ENCODE measurements at places on chromosomes 5 and 9. TPM values are rescaled to one million over a fixed set of nuclear protein-coding genes. Genes with fewer than 3 reads are reported as not detected.

DNA sequence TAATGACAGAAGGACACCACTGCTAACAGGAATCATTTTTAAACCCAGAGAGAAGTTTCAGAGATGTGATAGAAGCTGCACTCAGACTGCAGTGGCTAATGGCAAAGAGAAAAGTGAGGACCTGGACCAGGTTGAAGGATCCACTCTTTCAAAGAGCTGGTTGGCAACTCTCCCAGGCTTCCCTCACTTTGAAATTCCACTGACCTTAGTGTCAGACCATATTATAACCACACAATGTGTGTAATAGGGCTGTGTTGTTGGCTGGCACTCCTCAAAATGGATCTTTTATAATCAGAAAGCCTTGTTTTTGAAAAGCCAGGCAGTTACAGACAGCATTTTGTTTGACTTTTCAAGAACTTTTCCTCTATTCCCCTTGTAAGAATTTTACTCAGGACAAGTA is 280.7 kb downstream of the PRELID2 start:
- H3K27me3 ChIP-seq = no peaks in the 10 kb centered on the region
- no peaks in the 10 kb centered on the region for H3K36me3 ChIP-seq
- H3K27ac ChIP-seq = no peak overlapping the region
- no peaks in the 10 kb centered on the region for H3K4me1 ChIP-seq

DNA sequence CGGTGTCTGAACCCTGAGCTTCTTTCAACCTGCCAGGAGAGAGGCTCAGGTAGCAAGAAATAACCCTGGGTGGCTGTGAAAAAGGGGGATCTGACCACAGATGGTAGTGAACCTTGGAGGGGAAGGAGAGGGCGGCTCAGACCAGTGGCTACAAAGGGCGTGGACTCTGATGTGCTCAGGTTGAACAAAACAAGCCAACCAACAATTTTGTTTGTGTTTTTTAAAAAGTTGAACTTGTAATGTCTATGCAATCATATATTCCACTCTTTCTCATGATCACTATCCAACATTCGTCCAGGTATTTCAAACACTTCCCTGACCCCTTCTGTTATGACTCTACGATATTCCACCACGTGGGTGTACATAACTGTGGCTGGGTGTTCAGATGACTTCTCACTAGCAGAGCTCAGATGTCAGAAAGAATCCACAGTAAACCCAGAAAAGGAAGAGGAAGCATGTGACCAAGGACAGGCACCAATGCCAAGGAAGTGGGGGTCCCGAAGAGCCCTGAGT is 20.0 kb downstream of the PTPN3 start:
- H3K27ac ChIP-seq = peak overlapping the region; percentile 92
- peaks cover 52% of the 10 kb centered on the region for H3K4me1 ChIP-seq
- DNase-seq = no peak
- H3K36me3 ChIP-seq = no peaks in the 10 kb centered on the region

GRCh38 chr5:151107738-151108520 is 27.1 kb upstream of the TNIP1 start:
- no peaks in the 10 kb centered on the region for H3K36me3 ChIP-seq
- H3K27me3 ChIP-seq = no peaks in the 10 kb centered on the region
- H3K4me1 ChIP-seq = peaks cover 55% of the 10 kb centered on the region
- no peak overlapping the region for H3K4me3 ChIP-seq
- peak overlapping the region; percentile 86 for H3K27ac ChIP-seq
- peak; percentile 96 for DNase-seq

- H3K27ac ChIP-seq = no peak overlapping the region
- no peak for DNase-seq
- H3K4me1 ChIP-seq = no peaks in the 10 kb centered on the region
These were observed 20.4 kb downstream of the REXO4 start for GRCh38 chr9:133397370-133397769.

DNA sequence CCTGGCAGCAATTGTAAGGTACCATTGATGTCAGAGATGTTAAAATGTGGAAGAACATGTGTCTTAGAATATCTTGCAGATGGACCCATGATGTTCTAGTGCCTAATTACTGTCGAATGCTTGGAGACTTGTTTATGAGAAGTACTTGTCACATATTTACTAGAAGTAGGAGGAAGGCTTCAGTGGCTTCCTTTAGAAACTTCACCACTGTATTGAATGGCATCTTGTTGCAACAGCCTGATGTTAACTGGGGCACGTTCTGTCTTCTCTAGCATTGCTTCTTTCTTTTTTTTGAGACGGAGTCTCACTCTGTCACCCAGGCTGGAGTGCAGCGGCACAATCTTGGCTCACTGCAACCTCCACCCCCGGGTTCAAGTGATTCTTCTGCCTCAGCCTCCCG is 16.5 kb downstream of the UGCG start:
- peaks cover 76% of the 10 kb centered on the region for H3K4me1 ChIP-seq
- no peaks in the 10 kb centered on the region for H3K27me3 ChIP-seq
- no peak overlapping the region for H3K27ac ChIP-seq
- H3K4me3 ChIP-seq = no peak overlapping the region
- no peak for DNase-seq
- H3K36me3 ChIP-seq = no peaks in the 10 kb centered on the region

The FBP2 gene
- 0.66 TPM for total RNA-seq

DNA sequence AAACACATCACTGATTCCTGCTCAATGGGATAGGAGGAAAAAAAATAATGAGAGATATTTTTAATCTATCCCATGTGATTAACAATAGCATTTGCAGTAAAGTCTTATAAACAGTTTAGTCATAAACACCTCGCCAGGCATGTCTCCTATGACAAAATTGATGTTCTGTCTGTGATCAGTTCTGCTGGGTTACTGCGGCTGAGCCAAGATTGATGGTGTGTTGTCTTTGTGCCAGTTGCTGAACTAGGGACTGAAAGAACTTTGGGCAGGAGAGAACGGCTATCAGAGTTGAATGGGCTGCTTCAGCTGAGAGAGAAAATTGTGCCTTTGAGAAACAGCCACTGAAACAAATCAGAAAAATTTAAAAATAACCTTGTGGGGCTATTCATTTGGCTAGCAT is 37.3 kb upstream of the MAMDC2 start:
- H3K4me1 ChIP-seq = peaks cover 6% of the 10 kb centered on the region
- no peak for DNase-seq
- H3K27me3 ChIP-seq = no peaks in the 10 kb centered on the region
- H3K4me3 ChIP-seq = no peak overlapping the region
- H3K36me3 ChIP-seq = no peaks in the 10 kb centered on the region
- H3K27ac ChIP-seq = no peak overlapping the region

The KIF4B gene
- total RNA-seq = not detected

DNA sequence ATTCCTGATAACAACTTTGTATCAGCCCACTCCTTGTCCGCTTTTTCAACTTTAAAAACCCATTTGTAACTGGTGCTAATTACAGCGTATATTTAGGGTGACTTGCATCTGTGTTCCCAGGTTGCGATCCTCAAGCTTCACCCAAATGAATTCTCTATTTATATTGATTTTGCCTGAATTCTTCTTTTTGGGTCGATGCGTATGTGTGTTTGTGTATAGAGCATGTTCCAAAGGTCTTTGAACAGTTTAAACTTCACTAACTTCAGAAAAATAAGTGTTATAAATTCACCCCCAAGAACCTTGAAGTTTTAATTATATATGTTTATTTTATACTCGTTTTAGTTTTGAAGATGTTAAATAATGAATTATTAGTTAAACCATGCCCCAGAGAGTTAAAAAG is 16.1 kb upstream of the SPATA31D4 start:
- DNase-seq = no peak
- H3K27me3 ChIP-seq = no peaks in the 10 kb centered on the region
- H3K36me3 ChIP-seq = no peaks in the 10 kb centered on the region
- H3K4me1 ChIP-seq = no peaks in the 10 kb centered on the region
- H3K4me3 ChIP-seq = no peak overlapping the region

- no peak overlapping the region for H3K27ac ChIP-seq
- no peak overlapping the region for H3K4me3 ChIP-seq
- H3K27me3 ChIP-seq = no peaks in the 10 kb centered on the region
- no peaks in the 10 kb centered on the region for H3K4me1 ChIP-seq
These were observed 21.7 kb upstream of the BARHL1 start for GRCh38 chr9:132560616-132561202.

The FOXD4L5 gene
- 0.26 TPM for total RNA-seq

The CXCL14 gene
- 17.9 TPM for total RNA-seq

The OGN gene
- 4.4 TPM for total RNA-seq

DNA sequence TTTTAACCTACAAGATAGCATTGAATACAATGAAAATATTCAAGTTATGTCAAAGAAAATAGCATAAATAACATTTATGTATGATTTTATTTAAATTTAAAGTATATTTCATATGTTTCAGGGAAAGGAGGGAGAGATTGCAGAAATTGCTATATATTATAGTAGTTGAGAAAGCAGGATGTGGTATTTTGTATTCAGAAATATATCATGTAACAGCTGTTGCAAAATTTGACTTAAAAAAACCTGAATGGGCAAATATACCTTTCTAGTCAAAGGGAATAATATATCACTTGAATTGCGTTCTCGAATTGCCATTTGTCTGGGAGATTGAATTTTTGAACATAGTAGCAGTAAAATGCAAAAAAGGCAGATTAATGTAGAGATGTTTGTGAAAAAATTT is 80.6 kb downstream of the PAM start:
- H3K27me3 ChIP-seq = no peaks in the 10 kb centered on the region
- no peaks in the 10 kb centered on the region for H3K36me3 ChIP-seq
- H3K4me1 ChIP-seq = no peaks in the 10 kb centered on the region
- no peak overlapping the region for H3K4me3 ChIP-seq

DNA sequence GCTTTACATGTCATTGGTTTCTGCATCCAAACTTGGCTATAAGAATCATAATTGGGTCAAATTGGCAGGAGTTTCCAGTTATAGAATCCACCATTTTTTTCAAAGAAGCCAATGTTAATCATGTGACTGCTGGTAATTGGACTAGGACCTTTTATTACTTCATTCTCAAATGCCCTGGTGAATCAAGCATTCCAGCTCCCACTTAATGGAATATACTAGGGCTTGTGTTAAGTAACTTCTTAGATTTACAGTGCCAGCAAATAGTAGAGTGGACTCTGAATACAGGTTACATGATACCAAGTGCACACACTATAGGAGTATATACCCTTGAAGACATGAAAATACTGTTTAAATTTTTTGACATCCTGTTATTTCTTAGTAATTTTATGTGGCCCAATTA is 96.7 kb downstream of the NUDT12 start:
- H3K4me1 ChIP-seq = peaks cover 8% of the 10 kb centered on the region
- no peaks in the 10 kb centered on the region for H3K36me3 ChIP-seq
- DNase-seq = no peak
- H3K27me3 ChIP-seq = no peaks in the 10 kb centered on the region
- H3K27ac ChIP-seq = no peak overlapping the region
- H3K4me3 ChIP-seq = no peak overlapping the region

DNA sequence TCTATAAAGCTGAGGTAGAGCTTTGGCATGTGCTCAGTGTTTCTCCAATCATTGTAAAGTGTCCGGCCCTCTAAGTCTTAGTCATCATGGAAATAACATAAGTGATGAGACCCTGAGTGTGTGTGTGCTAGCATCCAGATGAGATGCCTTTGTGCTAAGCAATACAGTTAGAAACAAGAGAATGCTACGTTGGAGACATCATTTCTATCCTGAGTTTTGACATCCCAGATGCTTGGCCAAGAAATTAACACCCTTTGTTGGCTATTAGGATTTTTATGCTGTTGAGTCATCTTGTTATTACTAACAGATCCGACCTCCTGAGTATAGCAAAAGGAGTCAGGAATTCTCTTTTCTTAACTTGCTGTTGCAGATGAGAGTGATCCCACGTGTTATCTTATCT is 508.0 kb downstream of the GADD45G start:
- H3K36me3 ChIP-seq = no peaks in the 10 kb centered on the region
- no peak overlapping the region for H3K27ac ChIP-seq
- no peak overlapping the region for H3K4me3 ChIP-seq
- H3K27me3 ChIP-seq = no peaks in the 10 kb centered on the region
- DNase-seq = no peak

DNA sequence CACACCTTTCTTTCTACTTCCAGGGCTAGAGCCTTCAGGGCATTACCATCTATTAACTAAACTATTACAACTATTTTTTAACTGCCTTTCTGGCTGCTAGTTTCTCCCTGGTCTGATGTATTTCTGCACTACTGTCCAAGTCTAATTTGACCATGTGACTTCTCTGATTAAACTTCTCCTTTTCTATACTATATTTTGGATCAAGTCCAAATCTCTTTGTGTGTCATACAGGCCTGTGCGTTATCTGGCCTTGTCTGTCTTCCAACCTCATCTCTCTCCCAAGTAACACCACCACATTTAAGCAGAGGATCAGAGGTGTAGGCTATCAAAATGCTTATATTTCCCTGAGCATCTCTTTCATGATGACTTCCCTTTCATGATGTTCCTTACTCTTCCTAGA is 47.2 kb upstream of the OR13F1 start:
- H3K4me3 ChIP-seq = no peak overlapping the region
- H3K36me3 ChIP-seq = no peaks in the 10 kb centered on the region
- no peak overlapping the region for H3K27ac ChIP-seq

DNA sequence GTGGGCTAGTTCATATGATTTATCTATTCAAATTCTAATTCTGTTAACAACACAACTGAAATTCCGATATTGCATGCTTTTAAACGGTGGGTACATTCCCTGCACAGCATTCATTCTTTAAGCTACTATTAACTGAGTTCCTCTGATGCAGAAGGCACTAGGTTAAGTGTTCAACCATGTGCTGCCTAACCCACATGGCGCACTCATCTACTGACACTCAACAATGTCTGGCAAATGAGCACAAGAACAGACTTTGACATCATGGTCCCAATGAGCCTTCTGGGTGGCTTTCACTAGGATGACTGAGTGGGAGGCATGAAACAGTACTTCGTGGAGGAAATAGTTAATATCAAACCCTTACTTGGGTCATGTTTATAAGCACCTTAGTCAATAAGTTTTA is 10.2 kb downstream of the NREP start:
- H3K27ac ChIP-seq = no peak overlapping the region
- no peaks in the 10 kb centered on the region for H3K27me3 ChIP-seq
- no peaks in the 10 kb centered on the region for H3K36me3 ChIP-seq
- DNase-seq = no peak

GRCh38 chr5:107812570-107813141 is 141.9 kb upstream of the EFNA5 start:
- H3K27ac ChIP-seq = no peak overlapping the region
- H3K36me3 ChIP-seq = no peaks in the 10 kb centered on the region
- no peaks in the 10 kb centered on the region for H3K27me3 ChIP-seq
- DNase-seq = no peak

DNA sequence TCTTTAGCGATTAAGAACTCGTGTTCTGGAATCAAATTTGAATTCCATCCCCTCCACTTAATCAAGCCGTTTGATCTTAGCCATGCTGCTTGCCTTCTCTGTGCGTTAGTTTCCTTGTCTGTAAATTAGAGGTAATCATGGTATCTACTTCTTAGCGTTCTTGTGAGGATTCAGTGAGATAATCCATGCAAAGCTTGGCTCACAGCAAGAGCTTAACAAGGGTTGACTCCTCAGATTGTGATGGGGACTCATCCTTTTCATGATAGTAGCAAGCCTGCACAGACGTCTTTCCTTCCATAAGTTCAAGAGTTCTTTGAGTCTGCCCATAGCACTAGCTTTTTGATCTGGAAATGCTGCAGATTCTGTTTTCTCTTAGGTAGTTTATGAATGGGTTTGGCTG is 72.8 kb downstream of the TRIO start:
- H3K27me3 ChIP-seq = no peaks in the 10 kb centered on the region
- H3K36me3 ChIP-seq = no peaks in the 10 kb centered on the region
- no peak overlapping the region for H3K27ac ChIP-seq
- H3K4me3 ChIP-seq = no peak overlapping the region
- DNase-seq = no peak
- peaks cover 48% of the 10 kb centered on the region for H3K4me1 ChIP-seq

The AQP7 gene
- total RNA-seq = 29.7 TPM

GRCh38 chr5:55535199-55535905 is 588 bp upstream of the PLPP1 start:
- H3K27me3 ChIP-seq = no peaks in the 10 kb centered on the region
- H3K36me3 ChIP-seq = no peaks in the 10 kb centered on the region

The POU5F2 gene
- 5.2 TPM for total RNA-seq

The STK32A gene
- total RNA-seq = 6.6 TPM

All from body of pancreas (tissue), 4 donors.